ENCODE measurements at places on chromosomes 2 and 18.
A peak's percentile ranks its signal among the peaks of the same experiment; 100 is the strongest.

DNA sequence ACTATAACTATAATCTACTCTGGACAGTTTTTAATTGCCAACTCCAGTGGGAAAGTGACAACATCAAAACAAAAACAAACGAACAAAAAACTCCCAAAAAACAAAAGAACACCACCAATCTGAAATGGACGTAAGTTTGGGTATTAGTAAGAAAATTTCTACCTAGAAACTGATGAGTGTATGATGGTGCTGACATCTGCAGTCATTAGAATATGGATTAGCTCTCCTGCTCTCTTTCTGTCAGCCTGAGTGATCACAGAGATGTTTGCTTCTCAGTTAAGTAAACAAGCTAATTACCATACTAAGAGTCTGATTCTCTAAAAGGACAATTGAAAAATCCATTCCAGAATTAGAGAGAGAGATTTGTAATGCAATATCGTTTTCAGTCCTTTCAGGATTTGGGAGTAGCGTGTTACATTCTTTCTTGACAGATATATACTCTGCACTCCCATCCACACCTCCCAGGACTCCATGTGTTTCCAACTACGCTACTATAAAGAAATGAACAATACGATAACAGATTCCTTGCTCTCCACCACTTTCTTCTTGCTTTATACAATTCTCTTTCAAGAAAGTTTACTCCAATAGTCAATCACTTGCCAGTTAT lies 1347.4 kb upstream of the PIK3C3 start:
- peak; percentile 61 for DNase-seq

- DNase-seq, result no peak
Measured at GRCh38 chr18:35432565-35433001, 55.4 kb upstream of the ZNF396 start.

- DNase-seq, result no peak
Measured at GRCh38 chr18:34544930-34545329, 165.2 kb upstream of the DTNA start.

DNA sequence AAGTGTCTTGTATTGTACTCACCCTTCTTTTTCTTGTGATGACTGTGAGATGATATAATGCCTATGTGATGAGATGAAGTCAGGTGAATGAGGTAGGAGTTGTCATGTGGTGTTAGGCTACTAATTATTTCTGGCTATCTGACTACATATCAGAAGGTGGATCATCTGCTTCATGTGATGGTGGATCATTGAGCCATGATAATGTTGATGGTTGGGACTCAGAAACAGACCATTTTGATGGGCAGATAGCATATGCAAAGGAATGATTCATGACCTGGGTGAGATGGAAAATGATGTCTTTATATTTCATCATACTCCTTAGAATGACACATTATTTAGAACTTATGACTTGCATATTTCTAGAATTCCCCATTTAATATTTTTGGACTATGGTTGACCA lies 19.5 kb downstream of the ANKRD30B start:
- no peak for DNase-seq

- DNase-seq, result no peak
Measured at GRCh38 chr2:239890206-239890746, 134.9 kb downstream of the NDUFA10 start.
